ENCODE measurements at places on chromosomes 2 and 18.
A peak's percentile ranks its signal among the peaks of the same experiment; 100 is the strongest.

DNA sequence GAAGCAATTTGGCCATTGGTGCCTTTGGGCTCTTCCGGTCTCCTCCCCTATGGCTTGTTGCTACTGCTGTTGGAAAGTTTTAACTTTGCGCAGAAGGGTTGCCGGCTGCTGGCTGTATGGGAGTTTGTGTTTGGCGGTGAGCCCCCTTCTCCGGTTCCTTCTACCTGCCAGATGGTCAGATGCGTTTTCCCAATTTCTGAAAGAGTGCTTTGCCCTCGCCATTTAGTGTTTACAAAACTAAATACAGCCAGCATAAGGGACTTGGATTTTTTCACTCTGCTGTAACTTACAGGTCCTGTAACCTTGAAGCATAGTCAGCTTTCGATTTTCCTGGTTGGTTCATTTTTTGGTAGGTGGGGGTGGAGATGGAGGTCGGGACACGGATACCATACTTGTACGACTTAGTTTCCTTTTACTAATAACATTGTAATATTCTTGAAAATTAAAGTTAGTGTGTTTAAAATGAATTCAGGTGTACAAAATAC, 604 bp downstream of the COQ10B start:
- peak; percentile 83 for DNase-seq

DNA sequence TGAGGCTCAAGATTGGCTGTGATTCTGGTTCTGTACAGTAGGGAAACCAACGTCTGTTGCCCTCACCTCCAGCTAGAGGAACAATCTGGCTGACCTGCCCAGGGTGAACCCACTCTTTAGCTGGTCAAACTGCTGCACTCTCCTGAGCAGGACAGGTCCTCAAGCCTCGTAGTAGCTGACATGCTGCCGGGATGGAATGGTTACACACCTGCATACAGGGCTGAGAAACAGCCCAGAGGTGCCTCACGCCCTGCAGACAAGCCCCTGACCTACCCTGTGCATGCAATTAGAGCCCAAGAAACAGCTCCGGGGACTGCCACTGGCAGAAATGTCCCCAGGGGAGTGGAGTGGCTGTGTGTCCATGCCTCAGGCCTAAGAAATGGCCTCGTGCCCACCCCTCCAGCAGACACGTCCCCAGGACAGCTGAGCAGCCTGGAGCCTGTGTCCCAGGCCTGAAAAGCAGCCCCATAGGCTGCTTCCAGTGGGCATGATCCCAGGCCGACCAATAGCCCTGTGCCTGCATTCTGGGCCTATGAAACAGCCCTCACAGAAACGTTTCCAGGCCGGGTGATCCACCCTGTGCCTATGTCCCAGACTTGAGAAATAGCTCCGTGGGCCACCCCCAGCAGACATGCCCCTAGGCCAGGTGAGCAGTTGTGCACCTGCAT, 25.4 kb downstream of the BOLL start:
- peak; percentile 12 for DNase-seq

DNA sequence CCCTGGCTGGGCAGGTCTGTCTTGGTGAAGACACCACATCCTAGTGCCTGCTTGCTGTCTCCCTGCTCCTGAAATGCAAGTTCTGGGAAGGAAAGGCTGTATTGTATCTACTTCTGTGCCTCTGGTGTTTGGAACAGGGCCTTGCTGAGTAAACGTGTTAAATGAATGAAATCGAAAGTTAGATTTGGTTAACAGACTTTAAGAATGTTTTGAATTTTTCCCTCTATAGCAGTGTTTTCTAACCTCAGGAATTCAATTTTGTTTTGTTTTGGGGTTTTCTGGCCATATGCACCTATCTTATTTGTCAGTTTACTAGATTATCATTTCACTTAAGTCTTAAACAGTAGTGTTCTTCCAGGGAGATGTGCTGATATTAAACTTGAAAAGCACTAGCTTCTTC, 20.7 kb downstream of the FARP2 start:
- no peak for DNase-seq

DNA sequence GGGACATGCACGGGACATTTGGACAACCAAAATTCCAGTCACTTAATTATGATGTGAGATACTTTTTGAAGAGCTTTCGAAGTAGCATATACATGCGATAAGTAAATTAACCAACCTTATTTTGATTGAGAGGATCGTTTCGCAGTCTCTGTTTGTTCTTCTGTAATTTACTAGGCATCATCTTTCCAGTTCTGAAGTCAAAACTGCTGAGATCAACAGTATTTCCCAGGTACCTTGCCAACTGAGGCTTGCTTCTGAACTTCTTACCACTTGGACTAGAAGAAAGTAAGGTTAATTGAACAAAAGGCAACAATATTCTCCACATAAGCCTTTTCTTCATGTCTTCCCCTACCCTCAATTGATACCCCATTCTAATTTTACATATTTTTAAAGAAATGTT, 19.6 kb downstream of the MBD2 start:
- no peak for DNase-seq

GRCh38 chr18:76328140-76328539, 166.9 kb downstream of the ZNF516 start:
- peak; percentile 87 for DNase-seq

DNA sequence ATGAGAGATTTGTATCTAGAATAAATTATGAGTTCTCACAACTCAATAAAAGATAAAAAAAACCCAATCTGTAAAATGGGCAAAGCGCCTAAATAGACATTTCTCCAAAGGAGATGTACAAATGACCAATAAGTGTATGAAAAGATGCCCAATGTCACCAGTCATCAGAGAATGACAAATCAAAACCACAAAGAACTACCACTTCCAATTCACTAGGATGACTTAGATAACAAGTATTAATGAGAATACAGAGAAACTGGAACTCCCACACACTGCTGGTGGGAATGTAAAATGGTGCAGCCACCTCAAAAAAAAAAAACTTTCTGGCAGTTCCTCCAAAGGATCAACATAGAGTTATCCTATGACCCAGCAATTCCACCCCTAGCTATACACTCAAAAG, 17.4 kb upstream of the COL6A3 start:
- no peak for DNase-seq

DNA sequence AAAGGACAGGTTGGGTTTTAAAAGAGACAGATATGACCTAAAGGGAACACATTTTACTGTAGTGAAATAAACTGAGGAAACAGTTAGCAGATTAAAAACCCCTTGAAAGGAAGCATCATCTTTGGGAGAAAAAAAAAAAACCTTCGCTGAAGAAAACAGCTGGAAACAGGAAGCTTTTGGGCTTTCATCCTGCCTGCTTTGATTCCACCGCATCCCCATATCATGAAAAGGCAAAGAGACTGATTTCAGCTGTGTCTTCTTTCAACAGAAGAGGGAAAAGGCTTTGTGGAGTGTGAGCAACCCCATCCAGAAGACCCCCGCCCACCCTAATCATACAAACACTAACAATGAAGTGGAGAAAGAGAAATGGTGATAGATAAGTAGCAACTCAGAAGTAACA, 86.4 kb downstream of the TCF4 start:
- DNase-seq = no peak

- DNase-seq = no peak
Measured at GRCh38 chr2:145386973-145387372, 867.1 kb upstream of the ZEB2 start.

- DNase-seq = no peak
Measured at GRCh38 chr2:33836628-33837027, 237.5 kb upstream of the FAM98A start.

DNA sequence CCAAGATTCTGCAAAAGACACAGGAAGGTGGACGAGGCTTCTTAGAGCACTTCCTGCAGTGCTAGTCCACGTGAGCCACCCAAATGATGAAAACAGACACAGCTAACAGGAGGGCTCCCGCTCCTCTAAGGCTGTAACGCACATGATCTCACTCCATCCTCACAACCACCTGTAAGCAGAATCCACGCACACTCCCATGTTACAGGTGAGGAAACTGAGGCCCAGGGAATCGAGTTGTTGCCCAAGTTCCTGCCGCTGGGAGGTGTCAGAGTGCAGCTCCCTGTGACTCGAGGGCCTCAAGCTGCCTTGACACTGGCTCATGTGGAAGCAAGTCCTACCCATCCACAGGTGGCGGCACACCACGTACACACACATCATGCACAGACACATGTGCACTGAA, 4.4 kb downstream of the DNMT3A start:
- DNase-seq = no peak

DNA sequence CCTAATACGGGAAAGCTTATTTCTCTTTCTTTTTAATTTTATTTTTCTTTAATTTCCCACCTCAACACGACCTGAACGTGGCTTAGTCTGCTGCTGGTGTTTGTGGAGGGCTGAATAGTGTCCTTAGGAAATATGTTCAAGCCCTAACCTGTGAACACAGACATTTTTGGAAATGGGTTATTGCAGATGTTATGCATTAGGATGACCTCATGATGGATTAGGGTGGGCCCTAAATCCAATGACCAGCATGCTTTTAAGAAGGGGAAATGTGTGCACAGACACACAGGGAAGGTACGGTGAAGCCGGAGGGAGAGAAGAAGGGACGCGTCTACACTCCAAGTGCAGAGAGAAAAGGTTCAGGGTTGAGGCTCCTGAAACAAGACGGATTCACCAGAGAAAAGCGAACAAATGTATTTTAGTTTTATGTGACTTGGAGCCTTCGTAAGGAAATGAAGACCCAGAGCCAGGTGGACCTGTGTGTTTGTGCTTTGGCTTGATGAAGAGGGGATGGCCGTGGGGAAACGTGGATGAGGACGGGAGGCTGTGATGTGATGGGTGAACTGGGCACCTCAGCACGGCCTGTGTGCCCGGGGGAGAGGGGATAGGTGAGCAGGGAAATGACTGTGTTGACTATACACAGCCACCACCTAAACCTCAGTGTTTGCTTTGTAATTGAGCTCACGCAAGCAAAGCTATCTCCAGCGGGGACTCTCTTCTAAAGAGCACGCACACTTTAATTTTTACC, 37.5 kb downstream of the RTP5 start:
- no peak for DNase-seq

GRCh38 chr2:233791883-233792329, 13.8 kb downstream of the MROH2A start:
- DNase-seq = no peak

DNA sequence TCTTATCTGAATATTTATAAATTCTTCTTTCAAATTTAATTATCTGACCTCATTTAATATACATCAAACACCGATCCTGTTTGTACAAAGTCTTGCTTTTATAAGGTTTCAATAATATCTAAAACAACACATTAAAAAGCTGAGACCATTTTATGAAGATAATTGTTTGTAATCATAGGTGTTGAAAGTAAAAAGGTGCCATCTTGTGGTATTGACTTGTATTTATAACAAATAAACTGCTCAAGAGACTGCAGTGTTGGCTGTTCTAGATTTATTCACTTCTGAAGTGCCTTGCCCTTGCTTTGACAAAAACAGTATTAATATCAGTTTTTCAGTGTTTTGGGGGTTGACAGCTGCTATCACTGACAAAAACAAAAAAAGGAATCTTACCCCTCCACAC, 286.8 kb upstream of the HNMT start:
- DNase-seq = no peak

GRCh38 chr2:205994344-205994743, 91.6 kb downstream of the INO80D start:
- no peak for DNase-seq

GRCh38 chr2:158726911-158727592, 68.1 kb upstream of the DAPL1 start:
- DNase-seq = peak; percentile 53

DNA sequence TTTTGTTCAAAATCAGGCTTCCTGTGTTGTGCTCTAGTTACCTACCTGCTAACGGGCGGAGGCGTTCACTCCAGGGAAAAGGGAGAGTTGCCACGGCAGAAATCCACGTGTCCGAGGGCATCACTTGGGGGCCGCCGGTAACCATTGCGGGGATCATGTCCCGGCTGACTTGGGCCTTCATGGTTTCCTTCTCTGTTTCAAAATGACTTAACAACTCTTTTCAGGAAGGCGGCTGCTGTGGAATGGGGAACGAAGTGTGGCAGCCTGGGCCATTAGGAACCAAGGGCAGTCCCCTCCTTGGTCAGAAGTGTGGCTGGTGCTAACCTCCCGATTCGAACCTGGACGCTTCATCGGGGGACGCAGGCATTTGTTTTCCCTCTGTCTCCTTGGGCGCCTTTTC, 56.8 kb downstream of the INPP5D start:
- no peak for DNase-seq

- DNase-seq = no peak
Measured at GRCh38 chr2:167100506-167100905, 212.2 kb downstream of the XIRP2 start.

- no peak for DNase-seq
Measured at GRCh38 chr2:88811233-88811632, 119.8 kb downstream of the RPIA start.

DNA sequence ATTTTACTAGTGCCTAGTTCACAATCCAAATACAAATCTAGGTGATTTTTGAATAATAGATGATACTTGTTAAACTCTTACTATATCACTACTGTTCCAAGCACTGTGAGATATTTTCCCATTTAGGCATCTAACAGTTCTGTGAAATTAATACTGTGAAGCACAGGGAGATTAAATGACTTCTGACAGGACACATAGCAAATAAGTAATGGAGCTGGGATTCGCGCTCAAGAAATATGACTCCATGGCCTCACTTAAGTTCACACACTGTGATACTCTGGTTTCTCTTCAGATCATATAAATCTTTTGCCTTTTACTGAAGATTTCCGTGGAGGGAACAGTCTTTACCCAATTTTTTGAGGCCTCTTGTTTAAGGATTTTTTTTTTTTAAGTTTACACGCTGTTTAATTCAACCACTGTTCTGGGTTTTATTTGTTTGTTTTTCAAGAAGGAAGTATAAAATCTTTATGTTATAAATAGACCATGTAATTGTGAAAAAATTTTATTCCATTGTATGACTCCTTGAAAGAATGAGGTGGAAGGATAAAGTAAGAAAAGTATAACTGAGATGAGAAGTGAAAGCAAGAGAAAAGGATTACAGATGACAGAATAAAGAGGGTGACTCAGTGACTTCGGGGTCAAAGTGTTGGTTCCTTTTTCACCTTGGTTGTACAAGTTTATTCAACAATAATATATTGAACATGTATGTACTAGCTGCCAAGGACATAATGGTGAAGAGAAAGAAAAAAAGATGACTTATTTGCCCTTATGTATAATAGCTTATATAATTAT, 30.2 kb downstream of the RBM45 start:
- no peak for DNase-seq

- no peak for DNase-seq
Measured at GRCh38 chr2:53209679-53210458, 557.7 kb upstream of the CHAC2 start.
